ENCODE measurements at places on chromosomes 2 and 18.

DNA sequence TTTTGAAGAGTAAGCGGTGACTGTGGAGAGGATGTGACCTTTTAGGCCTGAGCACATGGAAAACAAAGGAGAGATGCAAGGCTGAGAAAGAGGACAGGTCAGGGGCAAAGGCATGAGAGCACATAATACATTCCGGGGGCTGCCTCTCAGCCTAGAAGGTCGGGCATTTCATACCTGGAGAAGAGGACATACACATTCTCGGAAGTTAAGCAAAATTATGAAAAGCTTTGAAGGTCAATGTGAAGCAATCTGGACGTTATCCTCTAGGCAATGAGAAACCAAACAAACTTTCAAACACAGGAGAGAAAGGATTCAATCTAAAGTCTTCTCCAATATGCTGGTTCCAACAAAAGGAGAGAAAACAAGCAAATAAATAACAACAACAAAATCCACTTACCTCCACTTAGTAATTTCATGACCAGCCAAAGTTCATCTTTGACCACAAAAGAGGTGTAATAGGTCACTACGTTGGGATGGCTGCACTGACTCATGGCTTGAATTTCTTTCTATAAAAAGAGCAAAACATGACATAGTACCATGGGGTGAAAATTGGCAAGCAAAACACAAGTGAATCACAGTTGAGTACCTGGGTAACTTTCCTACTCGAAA is 80.4 kb downstream of the STK39 start:
- no peak for DNase-seq

DNA sequence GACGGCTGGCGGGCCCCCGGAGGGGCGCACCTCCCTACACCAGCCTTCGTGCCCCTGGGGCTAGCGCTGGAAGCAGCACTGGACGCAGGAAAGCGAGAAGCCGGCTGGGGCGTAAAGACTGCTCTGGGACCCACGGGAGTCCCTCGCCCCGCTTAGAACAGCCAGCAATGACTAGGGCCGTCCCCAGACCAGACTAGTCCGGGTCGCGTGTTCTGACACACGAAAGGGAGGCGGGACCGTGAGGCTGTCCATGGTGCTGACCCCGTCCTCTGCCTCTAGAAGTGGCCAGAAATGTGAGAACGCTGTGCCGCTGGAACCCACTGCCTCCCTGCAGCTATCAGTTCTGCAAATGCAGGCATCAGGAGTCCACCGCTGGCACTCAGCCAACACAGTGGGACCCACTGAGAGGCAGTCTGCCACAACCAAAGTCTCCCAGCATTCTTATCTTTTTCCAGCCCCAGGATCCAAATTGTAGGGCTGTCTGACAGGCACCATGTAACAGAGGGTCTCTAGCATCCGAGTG is at the start of gene UCN:
Gene UCN (minus strand): TSS at position 87 of the 523 bp plus-strand sequence. CDS start 550 bp downstream, outside the sequence.
- no peak for DNase-seq

DNA sequence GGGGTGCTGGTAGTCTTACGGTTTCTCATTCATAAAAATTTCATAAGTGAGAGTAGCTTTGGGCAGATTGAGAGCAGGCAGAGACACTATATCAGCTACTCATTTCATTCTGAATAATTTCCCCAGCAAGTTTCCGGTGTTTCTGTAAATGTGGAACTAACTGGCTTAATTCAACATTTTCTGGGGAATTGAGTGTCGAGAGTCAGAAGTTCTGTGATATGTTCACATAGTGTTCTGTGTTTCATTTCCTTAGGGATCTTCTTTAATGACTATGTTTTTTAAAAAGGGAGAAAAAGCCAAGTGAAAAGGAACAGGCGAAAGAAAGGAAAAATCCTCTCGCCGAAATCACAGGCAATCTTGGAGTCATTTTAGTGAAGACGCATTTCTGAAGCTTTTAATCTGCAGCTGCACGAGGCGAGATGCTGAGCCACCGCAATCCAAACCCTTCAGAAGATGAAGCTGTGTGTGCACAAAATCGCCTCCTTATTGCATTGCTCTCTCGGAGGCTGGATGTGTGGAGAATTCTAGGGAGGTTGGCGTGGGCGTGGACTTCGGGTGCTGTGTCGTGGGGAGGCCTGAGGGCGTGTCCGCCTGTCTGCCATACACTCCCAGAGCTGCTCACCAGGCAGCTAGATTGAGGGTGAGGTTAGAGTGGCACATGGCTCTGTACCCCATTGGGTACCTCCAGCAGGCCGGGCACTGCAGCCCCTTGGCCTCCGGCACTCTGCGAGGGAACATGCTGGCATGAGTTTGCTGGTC is 38.4 kb upstream of the HDAC4 start:
- no peak for DNase-seq

DNA sequence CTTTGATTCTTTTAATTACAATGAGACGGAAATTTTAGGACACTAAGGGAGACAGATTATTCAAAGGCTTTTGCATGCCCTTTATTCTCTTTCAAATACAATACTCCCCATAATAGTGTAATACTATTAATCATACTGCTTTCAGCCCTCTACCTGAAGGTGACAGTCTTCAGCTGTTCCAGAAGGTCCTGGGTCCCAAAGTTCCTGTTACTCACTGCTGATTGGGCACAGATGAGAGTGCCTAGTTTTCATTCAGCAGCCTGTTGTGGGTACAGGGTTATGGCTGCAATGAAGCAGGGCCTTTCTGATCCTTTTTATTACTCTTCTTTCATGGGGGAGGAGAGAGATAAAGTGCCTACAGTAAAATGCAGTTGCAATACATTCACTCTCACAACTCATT is 80.2 kb downstream of the NUP35 start:
- DNase-seq: no peak

GRCh38 chr2:54999182-54999581 is 51.1 kb downstream of the RTN4 start:
- no peak for DNase-seq

DNA sequence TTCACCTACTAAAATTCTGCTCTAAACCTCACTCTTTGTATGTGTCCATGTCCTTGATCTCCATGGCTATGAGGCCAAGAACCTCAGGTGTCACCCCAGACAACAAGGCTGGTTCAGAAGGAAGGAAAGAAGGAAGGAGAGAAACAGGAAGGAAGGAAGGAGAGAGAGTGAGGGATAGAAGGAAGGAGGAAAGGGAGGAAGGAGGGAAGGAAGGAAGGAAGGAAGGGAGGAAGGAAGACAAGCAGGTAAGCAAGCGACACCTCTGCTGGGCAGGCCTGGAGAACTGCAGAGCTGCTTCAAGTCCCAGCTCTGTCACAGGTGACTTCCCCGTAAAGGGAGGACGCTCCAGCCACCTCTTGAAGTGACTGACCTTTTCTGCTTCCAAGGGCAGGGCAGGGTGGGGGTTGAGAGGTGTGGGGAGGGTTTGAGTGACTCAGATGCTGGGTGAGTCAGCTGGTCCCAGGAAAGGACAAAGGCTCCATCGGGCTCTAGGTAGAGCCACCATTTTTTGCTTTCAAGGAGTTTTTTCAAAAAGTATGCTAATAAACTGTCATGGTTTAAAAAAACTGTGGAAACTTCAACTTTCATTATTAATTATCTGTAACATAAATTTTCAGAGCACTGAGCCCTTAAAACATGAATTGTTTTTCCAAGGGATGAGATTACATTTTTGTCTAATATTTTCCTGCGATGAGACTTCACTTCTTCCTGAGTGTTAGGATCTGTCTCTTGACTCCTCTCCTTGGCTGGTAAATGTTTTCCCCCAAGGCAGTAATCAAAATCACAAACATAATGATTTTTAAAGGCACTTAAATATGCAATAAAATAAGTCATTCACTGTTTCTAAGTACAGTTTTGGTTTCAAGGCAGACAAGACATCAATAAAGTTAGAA is 90.1 kb upstream of the L3MBTL4 start:
- no peak for DNase-seq

- DNase-seq: no peak
These were observed 17.5 kb downstream of the SERTAD2 start for GRCh38 chr2:64635976-64636911.

DNA sequence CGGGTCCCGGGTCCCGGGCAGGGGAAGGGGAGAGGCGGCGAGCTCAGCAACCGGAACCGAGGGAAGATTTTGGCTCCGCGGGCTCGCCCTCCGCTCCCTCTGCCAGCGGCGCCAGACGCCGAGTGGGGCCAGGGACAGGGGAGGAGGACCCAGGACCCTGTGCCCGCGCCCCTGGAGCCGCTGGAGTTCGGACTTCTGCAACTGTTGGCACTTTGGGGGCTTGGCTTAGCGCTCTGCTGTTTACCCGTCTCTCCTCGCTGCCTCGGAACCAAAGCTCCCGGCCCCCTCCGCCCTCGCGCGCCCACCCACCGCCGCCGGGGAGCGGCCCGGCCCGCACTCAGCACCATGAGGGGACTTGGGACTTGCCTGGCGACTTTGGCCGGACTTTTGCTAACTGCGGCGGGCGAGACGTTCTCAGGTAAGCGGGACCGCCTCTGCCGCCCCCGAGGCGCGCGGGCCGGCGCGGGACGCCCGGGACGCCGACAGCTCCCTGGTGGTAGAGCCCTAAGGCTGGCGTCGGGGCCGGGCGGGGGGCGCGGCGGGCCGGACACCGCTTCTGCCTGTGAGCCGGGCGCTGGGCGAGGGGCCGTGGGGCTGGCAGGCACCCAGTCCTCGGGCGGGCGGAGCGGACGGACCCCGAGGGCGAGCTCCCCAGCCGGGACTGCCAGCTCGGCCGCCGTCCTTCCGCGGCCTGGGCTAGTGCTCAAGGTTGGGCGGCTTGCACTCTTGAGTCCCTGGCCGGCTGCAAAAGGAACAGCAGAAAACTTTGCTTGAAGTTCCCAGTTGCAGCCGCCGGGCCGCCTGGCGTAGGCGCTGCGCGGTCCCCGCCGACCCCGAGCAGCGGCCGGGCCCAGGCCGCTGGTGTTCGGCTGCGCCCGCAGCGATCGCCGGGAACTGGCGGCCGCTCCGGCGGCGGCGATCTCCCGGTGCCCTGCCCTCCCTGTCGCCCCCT is 634 bp downstream of the PTPRM start:
- DNase-seq: peak; percentile 1

GRCh38 chr2:44801289-44801840 is 140.1 kb upstream of the SIX3 start:
- no peak for DNase-seq

DNA sequence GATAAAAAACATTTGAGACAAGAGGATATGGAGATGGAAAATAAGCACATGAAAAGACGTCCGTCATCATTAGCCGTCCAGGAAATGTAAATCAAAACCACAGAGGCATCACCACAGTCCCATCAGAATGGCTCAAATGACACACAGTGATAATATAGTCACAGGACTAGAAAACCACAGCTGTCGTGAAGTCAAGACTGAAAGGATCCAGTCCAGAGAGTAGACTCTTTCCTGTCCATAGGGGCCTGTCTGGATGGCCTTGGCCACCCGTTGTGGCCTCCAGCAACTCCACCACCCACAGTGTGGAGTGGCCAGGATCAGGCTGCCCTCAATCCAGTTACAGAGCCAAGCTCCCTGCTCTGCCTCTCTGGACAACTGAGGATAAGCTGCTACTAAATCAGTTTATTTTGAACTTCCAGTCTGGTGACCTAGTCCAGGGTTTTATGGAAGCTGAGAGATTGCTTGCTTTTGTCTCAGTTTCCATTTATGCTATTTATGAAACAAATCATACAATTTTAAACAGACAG is 60.4 kb downstream of the RHOB start:
- no peak for DNase-seq

GRCh38 chr2:177585234-177585863 is 192.8 kb downstream of the AGPS start:
- DNase-seq: no peak

Measured in effector memory CD8-positive, alpha-beta T cell (primary cell).